ENCODE measurements at places on chromosomes 2 and 18.

DNA sequence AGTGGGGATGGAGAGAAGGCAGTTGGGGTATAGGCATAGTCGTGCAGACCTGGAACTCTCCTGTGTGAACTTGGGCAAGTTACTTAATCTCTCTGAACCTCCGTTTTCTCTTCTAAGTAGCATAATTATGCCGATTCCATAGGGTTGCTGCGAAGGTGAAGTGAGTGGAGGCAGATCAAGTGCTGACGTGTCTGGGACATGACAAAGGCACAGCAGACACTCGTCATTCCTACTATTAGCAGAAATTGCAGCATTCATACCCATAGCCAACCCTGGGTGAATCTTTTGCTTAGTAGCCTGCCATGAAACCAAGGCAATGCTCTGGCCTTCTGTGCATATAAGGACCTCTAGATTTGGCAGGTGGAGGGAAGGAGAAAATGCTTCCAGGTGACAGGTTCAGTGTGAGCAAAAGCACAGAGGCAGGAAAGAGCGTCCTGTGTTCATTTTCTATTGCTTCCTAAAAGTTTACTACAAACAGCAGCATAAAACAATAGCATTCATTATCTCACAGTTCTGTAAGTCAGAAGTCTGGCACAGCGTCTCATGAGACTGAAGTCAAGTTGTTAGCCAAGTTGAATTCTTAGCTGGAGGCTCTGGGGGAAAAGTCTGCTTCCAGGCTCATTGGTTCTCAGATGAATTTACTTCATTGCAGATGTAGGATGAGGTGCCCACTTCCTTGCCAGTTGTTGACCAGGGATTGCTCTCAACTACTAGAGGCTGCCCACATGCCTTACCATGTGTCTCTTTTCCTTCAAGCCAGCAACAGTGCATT, 77.8 kb downstream of the CTIF start:
- DNase-seq: no peak

GRCh38 chr2:207086136-207086535, 79.6 kb downstream of the KLF7 start:
- no peak for DNase-seq

- no peak for DNase-seq
Observed at GRCh38 chr18:78579854-78580577, 399.6 kb upstream of the SALL3 start.

DNA sequence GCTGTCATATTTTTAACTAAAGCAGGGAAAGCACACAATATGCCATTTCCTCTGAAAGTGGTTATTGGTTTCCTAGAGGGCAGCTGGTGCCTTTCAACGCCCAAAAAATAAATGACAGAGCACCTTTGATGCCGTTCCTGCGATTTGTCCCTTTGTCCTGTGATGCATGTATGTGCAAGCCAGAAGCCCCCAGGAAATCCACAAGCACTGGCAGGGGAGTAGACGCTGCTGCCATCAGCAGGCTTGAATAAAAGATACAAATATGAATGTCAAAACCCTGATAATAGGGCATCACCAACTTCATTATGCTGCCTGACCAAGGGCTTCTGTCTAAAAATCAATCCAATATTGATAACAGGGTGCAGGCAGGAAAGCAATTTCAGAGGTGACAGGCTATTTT, 246.1 kb downstream of the FBXO15 start:
- DNase-seq: no peak

DNA sequence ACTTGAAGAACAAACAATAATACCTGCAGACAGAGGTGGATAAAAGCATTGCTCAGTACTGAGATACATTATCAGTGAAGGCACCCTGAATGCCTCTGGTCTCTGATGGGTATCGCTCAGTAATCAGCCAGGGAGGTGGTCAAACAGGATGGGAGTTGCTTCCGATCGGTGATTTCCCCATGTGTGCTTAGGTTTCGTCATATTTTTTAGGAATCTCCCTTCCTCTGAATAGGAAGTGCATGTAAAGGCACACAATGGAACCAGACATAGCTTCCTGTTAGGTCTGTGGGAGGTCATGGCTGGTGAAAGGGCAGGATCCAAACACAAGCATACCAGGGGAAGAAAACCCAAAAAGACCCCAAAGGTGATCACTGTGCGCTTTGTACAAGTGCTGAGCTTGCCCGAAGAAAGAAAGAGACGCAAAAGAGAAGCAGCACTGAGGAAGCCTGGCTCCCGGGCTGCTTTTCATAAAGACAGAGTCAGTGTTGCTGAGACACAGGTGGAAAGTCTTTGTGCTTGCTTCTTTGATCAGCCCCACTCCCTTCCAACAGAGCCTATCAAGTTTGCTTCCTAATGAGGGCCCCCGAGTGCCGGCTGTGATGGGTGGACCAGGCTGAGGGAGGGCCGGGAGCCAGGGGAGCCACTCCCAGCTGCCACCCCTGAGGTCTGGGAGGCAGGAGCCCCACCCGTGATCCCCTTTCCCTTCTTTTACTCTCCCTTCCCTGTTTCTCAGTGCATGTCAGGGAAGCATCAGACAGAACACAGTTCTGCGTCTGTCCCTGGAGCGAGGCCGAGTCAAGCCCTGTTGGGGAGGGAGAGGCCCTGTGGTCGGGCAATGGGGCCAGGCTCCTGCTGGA, 138.2 kb downstream of the SH3RF3 start:
- no peak for DNase-seq

- peak; percentile 86 for DNase-seq
Observed at GRCh38 chr2:26561918-26562810, 79.0 kb downstream of the CIB4 start.

- DNase-seq: no peak
Observed at GRCh38 chr2:8123464-8123863, 558.4 kb upstream of the ID2 start.

GRCh38 chr18:26104035-26104434, 13.6 kb upstream of the SS18 start:
- DNase-seq: no peak

- no peak for DNase-seq
Observed at GRCh38 chr2:97359861-97360584, 229.7 kb downstream of the ANKRD36B start.

DNA sequence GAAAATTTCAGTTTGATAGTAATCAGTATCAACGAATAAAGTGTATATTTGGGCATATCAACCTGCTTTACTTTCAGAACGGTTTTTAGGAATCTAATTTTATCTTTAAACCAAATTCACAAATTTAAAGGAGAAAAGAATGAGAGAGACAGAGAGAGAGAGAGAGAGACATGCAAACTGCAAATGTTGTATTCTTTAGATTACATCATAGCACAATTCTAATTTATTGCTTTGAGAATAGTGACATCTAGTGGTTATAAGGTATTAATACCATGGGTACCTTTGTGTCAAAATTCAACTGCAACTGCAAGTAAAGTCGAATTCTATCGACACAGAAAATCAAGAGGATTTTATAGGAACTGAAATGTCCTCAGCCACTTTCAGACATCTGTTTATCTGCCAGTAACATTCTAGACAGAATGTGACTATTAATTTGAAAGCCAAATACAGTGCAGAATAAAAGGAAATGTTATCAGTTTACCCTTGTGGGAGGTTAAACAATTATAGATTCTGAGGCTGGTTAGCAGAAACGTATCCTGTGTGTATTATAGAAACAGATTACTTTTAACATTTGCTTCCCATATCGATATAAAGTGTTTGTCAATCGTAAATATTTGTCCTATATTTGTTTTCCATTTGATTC, 529.8 kb upstream of the VRK2 start:
- no peak for DNase-seq

DNA sequence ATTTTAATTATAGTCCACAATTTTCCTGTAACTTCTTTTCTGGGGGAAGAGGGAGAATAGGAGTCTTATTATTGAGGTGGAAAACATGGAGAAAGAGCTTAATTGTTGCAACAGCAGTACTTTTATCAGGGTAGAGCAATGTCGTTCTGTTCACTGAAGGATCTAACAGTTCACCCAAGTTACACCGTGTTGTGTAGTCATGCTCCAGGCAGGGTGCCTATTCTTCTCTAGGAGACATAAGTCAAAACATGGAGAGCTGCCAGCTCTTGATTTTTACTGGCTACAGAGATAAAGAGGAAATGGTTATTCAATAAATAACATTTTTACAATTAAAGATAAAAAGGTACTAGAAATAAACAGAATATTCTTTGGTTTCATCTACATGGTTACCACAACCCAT, 594.3 kb upstream of the NETO1 start:
- no peak for DNase-seq

- no peak for DNase-seq
Observed at GRCh38 chr2:36485521-36485920, 112.4 kb downstream of the FEZ2 start.

DNA sequence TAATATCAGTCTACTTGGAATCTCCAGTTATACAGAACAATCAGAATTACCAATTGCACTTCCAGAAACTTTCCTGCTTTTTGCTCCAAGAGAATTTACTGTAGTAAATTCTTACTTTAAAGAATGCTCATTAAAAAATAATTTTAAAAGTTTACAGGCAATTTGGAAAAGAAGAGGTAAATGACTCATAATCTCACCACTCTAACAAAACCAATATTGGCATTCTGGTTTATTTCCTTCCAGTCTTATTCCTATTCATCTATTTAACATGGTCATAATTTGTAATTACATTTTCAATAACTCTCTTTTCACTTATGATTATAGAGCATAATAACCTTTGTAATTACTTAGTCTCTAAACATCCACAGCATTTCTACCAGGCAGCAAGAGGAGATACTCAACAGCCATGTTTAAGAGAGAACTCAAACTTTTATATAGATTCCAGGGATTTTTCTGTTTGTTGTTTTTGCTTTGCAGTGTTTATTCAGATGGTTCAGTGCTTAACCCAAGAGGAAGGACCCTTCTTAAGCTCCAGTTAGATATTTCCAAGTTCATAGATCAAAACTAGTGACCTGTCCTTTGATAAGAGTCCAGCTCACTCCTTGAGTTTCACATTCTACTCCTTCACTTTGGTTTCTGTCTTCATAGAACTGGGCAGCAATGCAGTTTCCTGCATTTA, 464.7 kb downstream of the TXNL1 start:
- no peak for DNase-seq

- DNase-seq: no peak
Observed at GRCh38 chr2:46309052-46309953, 12.1 kb downstream of the EPAS1 start.

- no peak for DNase-seq
Observed at GRCh38 chr2:106137731-106138521, 56.2 kb downstream of the UXS1 start.

DNA sequence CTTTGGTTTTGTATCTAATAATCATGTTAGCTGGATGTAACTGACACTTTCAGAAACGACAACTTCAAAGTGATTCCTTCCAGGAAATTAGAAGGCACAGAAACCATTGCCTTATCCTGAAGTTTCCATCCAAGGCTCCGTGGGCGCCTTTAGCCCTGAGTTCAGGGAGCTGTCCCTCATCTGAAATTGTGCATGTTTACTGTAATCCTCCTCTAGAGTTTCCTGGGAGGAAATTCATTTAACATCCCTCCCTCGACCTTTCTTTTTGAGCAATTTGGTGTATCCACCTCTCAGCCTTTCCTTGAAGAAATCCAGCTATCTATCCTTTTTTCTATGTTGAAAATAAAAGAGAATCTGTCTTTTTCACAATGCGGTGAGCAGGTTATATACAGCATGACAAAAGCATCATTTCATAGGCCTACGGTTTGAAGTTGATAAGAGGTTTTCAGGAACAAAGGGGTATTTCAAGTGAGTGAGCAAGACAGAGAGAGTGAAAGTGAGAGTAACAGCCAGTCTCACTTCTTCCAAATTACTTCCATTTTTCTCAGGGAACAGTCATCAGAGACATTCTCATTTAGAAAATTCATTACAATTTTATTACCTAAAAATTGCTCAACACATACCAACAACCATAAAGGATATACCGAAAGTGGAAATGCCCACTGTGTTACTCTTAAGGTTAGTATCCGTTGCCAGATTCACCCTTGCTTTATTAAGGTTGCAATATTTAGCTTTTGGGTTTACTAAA, 167.3 kb downstream of the MREG start:
- no peak for DNase-seq

DNA sequence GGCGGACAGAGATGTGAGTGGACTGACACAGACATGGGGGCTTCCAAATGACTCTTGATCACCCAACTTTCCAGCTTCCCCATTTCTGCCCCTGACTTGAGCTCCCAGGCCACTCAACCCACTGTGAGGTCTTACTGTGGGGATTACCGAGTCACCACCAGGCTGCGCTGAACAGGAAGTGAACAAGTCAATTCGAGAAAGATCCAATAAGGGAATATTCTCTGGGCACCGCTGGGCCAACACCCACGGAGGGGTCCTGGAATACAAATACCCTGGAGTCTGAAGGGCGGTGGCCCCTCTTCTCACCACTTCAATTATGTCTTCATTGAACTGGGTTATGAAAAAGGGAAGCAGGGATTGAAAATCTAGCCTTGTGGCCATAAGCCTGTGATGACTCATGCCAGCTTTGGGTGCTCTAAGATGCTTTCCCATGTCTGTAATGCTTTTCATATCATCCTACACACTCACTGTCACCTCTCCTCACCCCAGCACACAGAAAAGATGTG, 37.7 kb downstream of the BCL11A start:
- no peak for DNase-seq

- no peak for DNase-seq
Observed at GRCh38 chr18:51563396-51563795, 365.9 kb upstream of the MEX3C start.

- DNase-seq: no peak
Observed at GRCh38 chr2:20617081-20617575, 33.8 kb downstream of the HS1BP3 start.

GRCh38 chr2:74944987-74945787, 13.3 kb upstream of the POLE4 start:
- DNase-seq: no peak

GRCh38 chr18:22268641-22269128, 99.3 kb downstream of the GATA6 start:
- DNase-seq: no peak
